Activated CD4-positive, alpha-beta memory T cell treated with anti-CD3 and anti-CD28 coated beads for 36 hours (primary cell): ENCODE measurements at places on chromosomes 2 and 18. TPM values are rescaled to one million over a fixed set of nuclear protein-coding genes. Genes with fewer than 3 reads are reported as not detected.

PCARE gene
- total RNA-seq = not detected

SIX3 gene
- total RNA-seq = not detected

GRCh38 chr2:158740127-158740526, 55.0 kb upstream of the DAPL1 start:
- no peak for DNase-seq
- peaks cover 5% of the 10 kb centered on the region for H3K27me3 ChIP-seq
- H3K4me1 ChIP-seq = no peaks in the 10 kb centered on the region
- H3K27ac ChIP-seq = no peak overlapping the region
- H3K4me3 ChIP-seq = no peak overlapping the region

GRCh38 chr2:232584238-232584637, 33.7 kb downstream of the EIF4E2 start:
- H3K27ac ChIP-seq = no peak overlapping the region
- H3K27me3 ChIP-seq = no peaks in the 10 kb centered on the region
- DNase-seq = no peak
- H3K4me3 ChIP-seq = no peak overlapping the region
- H3K4me1 ChIP-seq = peaks cover 8% of the 10 kb centered on the region
- peaks cover 38% of the 10 kb centered on the region for H3K36me3 ChIP-seq
